ENCODE measurements at places on chromosomes 2 and 18.

- no peak for DNase-seq
Observed at GRCh38 chr2:27442920-27443282, 720 bp downstream of the KRTCAP3 start.

DNA sequence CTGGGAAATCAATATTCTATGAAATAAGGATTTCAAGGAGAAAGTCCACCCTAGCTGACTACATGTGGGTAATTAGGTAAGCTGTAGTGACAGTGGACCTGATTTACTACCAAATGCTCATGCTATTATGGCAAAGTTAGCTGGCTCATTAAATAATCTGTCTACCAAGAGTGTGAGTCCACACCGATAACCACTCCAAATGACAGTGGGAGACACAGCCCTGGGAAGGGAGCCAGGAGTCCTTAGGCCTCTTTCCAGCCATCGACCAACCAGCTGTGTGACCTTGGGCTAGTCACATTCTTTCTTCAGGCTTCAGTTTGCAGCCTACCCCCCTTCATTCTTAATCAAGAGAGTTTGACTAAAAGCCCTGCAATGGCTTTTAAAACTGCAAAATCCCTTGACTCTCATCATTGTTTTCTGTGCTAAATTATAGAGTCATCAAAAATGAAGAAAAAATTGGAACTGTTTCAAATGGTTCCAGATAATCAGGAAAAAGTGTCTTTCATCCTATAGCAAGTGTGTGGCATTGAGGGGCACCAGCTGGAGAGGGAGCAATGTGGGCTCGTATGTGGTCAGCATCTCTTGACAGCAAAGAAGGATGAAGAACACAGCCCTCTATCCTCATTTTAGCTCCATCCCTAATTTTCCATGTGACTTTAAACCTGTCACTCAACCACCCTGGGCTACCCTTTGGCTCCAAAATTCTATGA is 45.6 kb upstream of the SLC14A2 start:
- no peak for DNase-seq

GRCh38 chr18:10239103-10239502 is 215.3 kb upstream of the APCDD1 start:
- DNase-seq, result peak; percentile 66

- peak; percentile 42 for DNase-seq
Observed at GRCh38 chr2:214076527-214076926, 334.3 kb upstream of the VWC2L start.

DNA sequence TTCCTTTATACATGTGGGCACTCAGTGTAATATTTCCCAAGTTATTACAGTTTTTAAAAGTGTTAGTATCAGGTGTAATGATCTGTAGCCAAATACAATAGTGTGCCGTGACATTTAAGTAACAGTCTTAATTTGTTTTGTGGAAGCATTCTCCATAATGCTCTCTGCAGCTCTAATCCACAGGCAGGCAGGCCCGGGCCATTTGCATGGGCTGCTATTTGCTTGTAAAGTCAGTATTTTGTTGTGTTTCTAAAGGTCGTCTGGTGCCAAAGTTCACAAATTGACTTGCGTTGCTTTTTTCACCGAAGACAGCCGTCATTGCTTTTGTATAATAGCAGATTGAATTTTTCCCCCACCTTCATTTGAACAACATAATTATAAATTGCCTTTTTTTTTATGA is 153.0 kb downstream of the GBX2 start:
- no peak for DNase-seq

DNA sequence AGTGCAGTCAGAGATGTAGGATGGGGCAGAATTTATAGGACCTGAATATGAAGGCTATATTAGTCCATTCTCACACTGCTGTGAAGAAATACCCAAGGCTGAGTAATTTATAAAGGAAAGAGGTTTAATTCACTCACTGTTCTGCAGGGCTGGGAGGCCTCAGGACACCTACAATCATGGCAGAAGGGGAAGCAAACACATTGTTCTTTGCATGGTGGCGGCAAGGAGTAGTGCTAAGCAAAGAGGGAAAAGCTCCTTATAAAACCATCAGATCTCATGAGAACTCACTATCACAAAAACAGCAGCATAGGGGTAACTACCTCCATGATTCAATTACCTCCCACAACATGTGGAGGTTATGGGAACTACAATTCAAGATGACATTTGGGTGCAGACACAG is 76.8 kb upstream of the MSTN start:
- no peak for DNase-seq

DNA sequence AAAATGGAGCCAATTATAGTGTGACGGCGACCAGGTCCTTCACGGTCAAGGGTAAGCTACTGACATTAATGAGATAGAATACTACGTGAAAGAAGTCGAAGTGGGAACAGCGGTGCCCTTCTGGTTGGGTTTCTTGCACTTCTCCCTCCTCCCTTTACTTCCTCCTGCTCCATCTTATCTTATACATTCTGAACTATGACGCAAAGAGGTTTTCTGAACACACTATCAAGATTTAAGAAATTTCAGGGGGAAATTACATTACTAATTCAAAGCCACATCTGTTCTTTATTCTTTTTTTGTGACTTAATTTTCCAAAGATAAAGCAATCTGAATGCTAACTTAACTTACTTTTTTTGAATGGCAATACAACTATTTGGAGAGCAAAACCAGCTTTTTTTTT is 14.8 kb upstream of the IL18R1 start:
- no peak for DNase-seq

GRCh38 chr2:108570416-108570815 is 36.1 kb downstream of the LIMS1 start:
- peak; percentile 58 for DNase-seq

DNA sequence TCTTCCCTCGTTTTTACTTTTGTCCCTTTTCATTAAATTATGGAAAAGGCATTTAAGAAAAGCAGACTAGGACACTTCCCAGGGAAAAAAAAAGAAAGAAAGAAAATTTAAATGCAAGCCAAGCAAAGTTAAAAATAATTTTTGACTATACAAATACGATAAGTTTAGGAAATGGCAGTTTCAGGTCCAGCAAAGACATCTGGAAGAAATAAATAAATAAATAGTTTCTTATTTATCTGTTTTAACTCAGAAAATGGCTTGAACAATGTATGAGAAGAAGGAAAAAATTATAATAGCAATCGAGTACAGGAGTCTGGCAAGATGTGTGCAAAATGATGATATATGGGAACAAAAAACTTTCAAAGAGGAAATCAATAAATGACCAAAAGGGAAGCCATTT is 114.6 kb upstream of the NCKAP5 start:
- DNase-seq, result no peak

DNA sequence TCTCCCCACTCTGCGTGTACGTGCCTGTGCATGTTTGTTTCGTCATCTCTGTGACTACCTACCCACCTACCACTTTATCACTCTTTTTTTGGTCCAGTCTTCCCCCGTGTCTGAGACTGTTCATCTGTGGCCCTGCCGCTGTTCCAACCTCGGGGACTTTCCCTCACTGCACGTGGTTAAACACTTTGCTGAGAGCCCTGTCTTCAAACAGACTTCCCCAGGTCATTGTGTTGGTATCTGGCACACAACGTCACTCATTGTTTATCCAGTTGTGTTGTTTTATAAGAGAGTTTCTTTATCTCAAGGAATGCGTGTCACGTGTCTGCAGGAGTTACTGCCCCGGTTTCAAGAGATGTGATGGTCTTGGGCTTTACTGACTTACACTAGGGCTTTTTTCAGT is 262.0 kb upstream of the RASGRP3 start:
- DNase-seq, result peak; percentile 33

DNA sequence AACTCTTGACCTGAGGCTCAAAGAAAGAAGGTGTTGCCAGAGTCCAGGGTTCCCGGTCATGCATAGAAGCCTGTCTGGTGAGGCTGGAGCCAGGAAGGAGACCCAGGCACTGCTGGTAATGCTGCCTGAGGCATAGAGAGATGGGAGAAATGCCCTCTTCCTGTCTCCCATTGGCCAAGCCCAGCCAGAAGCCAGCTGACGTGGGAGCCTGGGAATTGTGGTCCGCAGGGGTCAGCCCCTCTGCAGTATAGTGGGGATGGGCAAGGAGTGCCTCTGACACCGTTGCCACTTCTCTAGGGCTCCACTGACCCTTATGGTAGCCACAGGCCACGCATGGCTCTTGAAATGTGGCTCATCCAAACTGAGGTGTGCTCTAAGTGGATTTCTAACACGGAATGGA is 95.7 kb downstream of the CTIF start:
- no peak for DNase-seq

DNA sequence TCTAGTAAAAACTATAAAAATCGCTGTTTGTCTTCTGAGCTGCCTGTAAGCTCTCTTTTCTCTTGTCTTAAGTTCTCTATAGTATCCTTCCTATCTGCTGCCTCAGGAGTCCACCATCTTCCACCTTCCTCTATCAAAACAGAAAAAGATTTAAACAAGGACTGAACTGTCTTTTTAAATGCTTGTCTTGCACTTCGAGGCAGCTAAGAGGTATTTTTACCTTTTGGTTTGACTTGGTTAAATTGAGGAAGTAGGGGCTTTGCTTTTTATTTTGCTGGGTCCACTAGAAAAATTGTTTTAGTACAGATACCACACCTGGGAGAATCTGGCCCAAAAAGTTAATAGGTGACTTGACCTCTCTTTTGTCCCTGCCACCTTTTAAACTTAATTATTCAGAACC is 12.2 kb downstream of the SESTD1 start:
- DNase-seq, result no peak

DNA sequence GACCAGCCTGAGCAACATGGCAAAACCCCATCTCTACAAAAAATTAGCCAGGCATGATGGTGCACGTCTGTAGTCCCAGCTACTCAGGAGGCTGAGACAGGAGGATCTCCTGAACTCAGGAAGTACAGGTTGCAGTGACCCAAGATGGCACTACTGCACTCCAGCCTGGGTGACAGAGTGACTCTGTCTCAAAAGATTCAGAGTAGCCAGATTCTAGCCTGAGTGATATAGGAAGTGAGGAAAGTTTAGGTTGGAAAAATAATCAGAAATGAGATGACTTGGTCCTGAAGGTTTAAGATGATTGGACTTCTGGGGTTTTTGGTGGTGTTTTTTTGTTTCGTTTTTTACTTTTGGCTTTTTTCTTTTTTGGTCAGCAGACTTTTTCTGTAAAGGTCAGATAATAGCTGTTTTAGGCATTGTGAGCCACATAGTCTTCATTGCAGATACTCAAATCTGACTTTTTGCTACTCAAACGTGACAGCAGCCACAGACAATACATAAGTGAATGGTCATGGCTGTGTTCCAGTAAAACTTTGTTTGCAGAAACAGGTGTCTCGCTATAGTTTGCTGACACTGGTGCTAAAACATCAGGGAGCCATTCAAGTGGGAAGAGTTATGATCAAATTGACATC is 104.1 kb upstream of the UBXN4 start:
- DNase-seq, result no peak

- no peak for DNase-seq
Observed at GRCh38 chr2:28280619-28281018, 112.0 kb upstream of the FOSL2 start.

DNA sequence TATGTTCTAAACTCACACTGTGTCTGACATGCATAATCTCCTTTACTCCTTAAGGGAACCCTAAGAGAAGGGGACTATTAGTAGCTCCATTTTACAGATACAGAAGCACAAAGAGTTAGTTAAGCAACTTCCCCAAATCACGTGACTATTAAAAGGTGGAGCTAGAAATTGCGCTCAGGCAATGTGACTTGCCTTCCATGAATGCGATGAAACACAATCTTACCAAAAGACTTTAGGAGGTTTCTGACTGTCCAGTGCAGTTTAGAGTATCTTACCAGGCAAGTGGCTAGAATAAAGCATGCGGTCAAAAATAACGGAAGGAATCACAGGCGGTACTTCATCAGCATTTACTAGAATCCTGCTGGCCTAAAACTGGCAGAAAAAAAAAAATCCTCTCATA is 70.4 kb downstream of the ZNF521 start:
- no peak for DNase-seq

- peak; percentile 43 for DNase-seq
Observed at GRCh38 chr2:29841386-29842004, 79.9 kb downstream of the ALK start.

- DNase-seq, result no peak
Observed at GRCh38 chr2:84247532-84247931, 211.5 kb downstream of the SUCLG1 start.

GRCh38 chr2:16948710-16949109 is 283.1 kb upstream of the CYRIA start:
- no peak for DNase-seq

DNA sequence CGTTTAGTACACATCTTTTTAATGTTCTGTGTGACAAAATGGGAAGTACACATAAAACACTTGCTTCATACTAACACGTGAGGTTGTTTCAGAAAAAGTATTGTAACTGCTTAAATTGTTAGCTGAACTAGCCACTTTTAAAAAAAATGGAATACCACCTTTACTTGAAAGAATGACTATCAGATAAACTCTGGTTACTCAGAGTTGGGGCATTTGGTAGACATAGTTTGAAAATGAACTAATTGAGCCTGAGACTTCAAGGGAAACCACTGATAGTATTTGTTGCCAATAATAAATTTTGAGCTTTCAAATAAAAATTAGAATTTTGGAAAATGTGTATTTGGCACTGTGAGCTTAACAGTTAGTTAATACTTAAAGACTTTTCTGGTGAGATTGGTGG is 103.0 kb upstream of the FBXO11 start:
- DNase-seq, result no peak

GRCh38 chr18:76978616-76979015 is 154.0 kb downstream of the MBP start:
- DNase-seq, result no peak

- DNase-seq, result no peak
Observed at GRCh38 chr2:201249889-201250288, 10.4 kb upstream of the CASP8 start.

- no peak for DNase-seq
Observed at GRCh38 chr2:55842046-55842445, 81.5 kb downstream of the EFEMP1 start.

GRCh38 chr2:52874466-52875106 is 893.0 kb upstream of the CHAC2 start:
- DNase-seq, result no peak

- DNase-seq, result peak; percentile 89
Observed at GRCh38 chr2:217710211-217710765, 292.5 kb downstream of the TNS1 start.

GRCh38 chr2:144010096-144010836 is 509.7 kb downstream of the ZEB2 start:
- no peak for DNase-seq

- DNase-seq, result peak; percentile 71
Observed at GRCh38 chr2:84904717-84905174, 710 bp upstream of the TMSB10 start.

GRCh38 chr2:225124311-225125017 is 82.2 kb upstream of the DOCK10 start:
- no peak for DNase-seq
